Left kidney (tissue), 8 donors: ENCODE measurements at places on chromosomes 6 and 20. TPM values are rescaled to one million over a fixed set of nuclear protein-coding genes. Genes with fewer than 3 reads are reported as not detected.
A peak's percentile ranks its signal among the peaks of the same experiment; 100 is the strongest.

DNA sequence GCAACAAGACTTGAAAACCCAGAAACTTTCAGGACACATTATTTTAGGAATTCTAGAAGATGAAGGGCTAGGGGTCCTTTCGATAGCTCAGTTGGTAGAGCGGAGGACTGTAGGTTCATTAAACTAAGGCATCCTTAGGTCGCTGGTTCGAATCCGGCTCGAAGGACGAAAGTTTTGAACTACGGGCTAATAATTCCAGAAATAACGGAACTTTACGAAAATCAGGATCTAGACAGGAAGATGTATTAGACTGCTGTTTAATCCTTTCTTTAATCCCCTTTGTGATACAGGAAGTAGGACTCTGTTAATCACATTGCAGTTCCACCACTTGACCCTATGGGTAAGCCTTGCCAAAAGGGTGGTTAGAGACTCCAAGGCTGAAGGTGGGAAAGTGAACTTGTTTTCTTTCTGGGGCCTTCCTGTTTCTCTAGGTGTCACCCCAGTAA is 21.2 kb upstream of the ABT1 start:
- DNase-seq = no peak

- no peak for DNase-seq
Measured at GRCh38 chr6:40854592-40854991, 184.4 kb downstream of the UNC5CL start.

- DNase-seq = no peak
Measured at GRCh38 chr6:41801380-41801779, 13.9 kb downstream of the TOMM6 start.

Gene CDS2
- 35.9 TPM for polyA plus RNA-seq

DNA sequence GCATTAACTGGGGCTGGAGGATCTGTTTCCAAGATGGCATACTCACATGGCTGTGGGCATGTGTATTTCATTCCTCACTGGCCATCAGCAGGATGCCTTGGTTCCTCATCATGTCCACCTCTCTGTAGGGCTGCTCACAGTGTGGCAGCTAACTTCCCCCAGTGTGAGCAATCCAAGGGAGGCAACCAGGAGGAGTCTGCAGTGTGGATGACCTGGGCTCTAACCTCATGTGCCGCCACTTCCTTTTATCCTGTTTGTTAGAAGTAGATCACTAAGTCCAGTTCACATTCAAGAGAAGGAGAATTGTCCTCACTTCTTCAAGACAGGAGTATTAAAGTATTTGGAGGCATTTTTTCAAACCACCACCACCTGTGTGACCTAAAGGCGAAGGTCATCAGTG is 54.4 kb downstream of the MTHFD1L start:
- DNase-seq = no peak

DNA sequence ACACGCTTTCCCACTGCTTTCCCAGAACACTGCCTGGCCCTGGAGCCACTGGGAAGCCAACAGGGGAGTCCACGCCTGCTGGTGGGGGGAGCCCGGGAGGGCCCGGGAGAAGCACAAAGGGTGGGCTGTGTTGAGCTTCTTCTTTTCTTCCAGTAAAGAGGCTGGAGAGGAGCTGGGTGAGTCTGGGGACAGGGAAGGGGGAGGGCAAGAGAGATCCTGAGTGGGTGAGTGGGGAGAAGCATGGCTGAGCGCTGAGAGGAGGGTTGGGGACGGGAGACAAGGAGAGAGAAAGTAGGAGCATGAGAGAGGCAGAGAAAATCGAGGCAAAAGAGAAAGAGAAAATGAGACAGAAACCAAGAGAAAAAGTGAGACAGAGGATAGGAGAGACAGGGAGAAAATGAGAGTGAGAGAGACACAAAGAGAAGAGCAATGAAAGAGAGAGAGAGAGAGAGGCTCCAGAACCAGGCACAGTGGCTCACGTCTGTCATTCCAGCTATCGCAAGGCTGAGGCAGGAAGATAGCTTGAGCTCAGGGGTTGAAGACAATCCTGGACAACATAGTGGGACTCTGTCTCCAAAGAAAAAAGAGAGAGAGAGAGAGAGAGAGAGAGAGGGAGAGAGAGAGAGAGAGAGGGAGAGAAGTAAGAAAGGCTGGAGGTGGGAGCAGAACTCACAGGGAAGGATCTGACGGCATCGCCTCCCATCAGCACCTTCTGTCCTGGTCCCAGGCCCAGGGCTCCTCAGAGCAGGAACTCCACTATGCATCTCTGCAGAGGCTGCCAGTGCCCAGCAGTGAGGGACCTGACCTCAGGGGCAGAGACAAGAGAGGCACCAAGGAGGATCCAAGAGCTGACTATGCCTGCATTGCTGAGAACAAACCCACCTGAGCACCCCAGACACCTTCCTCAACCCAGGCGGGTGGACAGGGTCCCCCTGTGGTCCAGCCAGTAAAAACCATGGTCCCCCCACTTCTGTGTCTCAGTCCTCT is 2.0 kb downstream of the LST1 start:
- DNase-seq = no peak

Gene GPX5
- polyA plus RNA-seq = not detected

GRCh38 chr20:18001131-18001921 is 32.5 kb downstream of the MGME1 start:
- no peak for DNase-seq

Gene ZSCAN16
- polyA plus RNA-seq = 13.1 TPM

DNA sequence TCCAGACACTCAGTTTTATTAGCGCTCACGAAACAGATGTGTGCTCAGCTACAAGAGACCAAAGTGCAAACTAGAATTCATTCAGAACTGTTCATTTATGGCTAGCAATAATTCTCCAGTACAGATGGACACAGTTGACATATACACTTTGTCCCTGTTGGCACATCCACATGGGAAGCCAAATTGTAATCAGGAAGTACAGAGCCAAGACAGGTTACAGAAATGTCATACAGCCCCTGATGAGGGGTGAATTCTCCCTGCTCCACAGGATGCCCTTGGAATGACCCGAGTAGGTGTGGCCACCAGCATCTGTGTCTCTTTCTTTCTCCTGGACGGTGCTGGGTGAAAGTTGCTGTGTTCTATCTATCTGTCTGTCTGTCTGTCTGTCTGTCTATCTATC is 7.6 kb downstream of the DHX35 start:
- no peak for DNase-seq

Gene HAO1
- not detected for polyA plus RNA-seq

Gene TRIM15
- polyA plus RNA-seq = 0.08 TPM

Gene MOG
- polyA plus RNA-seq = not detected

GRCh38 chr6:88588938-88589337 is 374.5 kb downstream of the RNGTT start:
- no peak for DNase-seq

- DNase-seq = no peak
Measured at GRCh38 chr6:170260686-170261085, 30.2 kb downstream of the DLL1 start.

- DNase-seq = no peak
Measured at GRCh38 chr6:132763269-132763668, 5.6 kb upstream of the VNN2 start.

- no peak for DNase-seq
Measured at GRCh38 chr20:34075647-34076046, 36.4 kb downstream of the EIF2S2 start.

Gene FAM83C
- polyA plus RNA-seq = not detected

- no peak for DNase-seq
Measured at GRCh38 chr6:157592541-157592940, 211.6 kb downstream of the ZDHHC14 start.

- DNase-seq = no peak
Measured at GRCh38 chr20:2296524-2297356, 939 bp downstream of the TGM3 start.

DNA sequence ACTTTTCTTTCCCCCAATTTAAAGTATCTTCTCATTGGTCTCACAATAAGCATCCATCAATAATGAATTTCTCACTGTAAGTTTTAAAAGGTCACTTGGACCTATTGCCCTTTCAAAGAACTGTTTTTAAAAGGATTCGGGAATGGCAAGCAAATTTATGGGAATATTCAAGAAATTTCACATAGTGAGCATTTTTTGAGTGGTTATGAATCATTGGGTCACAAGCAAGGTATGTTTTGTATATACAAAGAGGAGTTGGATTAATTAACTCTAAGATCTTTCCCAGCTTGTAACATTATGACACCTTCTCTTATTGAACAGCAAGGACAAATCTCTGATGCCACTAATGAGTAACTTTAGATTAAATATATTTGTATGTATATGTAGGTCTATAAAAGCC is 165.0 kb downstream of the MOXD1 start:
- DNase-seq = no peak

Gene CNKSR3
- 58.4 TPM for polyA plus RNA-seq

DNA sequence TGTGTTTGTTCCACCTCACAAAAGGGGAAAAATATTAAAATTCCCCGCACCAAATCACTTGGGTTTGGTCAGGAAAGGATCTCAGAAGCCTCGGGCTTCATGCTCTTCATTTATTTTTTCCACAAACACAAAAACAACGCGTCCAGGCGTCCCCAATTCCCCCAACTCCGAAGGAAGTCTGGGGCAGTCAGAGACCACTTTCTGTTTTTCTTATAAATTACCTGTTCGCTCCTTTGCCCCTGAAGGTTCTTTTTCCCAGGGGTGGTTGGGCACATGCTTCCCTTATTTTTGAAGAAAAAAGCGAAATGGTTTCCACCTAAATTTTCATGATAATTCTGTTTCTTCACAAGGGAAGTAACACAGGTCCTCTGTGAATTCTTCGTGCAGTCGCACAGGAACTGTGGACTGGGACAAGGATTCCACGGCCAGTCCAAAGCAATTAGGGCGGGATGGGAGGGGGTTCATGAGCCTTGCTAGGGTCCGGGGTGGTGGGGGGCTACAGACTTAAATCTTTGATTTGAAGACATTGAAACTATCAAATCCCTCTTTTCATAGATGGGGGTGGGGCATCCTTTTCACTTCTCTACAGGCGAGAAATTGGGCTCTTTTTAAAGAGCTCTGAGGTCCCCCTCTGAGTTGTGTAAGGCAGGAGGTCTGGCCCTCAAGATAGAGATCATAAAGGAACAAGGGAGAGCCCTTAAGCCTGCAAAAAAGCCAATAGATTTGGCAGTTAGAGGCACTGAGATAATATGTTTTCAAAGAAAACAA is 30.5 kb upstream of the HFE start:
- DNase-seq = peak; percentile 57

- DNase-seq = no peak
Measured at GRCh38 chr6:7976485-7977056, 66.0 kb upstream of the TXNDC5 start.

GRCh38 chr6:157570104-157570503 is 189.1 kb downstream of the ZDHHC14 start:
- DNase-seq = no peak

DNA sequence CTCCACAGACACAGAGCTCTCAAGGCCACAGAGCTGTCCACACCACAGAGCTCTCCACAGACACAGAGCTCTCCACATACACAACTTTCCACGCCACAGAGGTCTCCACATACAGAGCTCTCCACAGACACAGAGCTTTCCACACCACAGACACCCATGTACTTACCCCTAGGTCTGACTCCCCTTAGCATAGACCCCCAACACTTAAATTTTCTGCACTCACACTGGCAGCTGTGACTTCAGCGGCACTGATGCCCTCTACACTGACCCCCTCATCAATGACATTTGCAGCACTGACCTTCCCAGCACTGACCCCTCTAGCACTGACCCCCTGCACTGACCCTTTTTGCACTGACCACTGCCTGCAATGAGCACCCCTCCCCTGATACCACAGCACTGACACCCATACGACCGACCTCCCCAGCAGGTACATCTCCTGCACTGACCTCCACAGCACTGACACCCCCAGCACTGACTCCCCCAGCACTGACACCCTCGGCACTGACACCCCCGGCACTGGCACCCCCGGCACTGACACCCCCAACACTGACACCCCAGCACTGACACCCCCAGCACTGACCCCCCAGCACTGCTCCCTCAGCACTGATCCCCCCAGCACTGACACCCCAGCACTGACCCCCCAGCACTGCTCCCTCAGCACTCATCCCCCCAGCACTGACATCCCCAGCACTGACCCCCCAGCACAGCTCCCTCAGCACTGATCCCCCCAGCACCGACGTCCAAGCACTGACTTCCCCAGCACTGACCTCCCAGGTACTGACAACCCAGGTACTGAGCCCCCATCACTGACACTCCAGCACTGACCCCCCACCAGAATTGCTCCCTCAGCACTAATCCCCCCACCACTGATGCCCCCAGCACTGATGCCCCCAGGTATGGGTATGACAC is 56.5 kb downstream of the ERMARD start:
- DNase-seq = no peak

Gene CAGE1
- polyA plus RNA-seq = 0.38 TPM

GRCh38 chr6:103198386-103198785 is 1661.3 kb downstream of the HACE1 start:
- no peak for DNase-seq

DNA sequence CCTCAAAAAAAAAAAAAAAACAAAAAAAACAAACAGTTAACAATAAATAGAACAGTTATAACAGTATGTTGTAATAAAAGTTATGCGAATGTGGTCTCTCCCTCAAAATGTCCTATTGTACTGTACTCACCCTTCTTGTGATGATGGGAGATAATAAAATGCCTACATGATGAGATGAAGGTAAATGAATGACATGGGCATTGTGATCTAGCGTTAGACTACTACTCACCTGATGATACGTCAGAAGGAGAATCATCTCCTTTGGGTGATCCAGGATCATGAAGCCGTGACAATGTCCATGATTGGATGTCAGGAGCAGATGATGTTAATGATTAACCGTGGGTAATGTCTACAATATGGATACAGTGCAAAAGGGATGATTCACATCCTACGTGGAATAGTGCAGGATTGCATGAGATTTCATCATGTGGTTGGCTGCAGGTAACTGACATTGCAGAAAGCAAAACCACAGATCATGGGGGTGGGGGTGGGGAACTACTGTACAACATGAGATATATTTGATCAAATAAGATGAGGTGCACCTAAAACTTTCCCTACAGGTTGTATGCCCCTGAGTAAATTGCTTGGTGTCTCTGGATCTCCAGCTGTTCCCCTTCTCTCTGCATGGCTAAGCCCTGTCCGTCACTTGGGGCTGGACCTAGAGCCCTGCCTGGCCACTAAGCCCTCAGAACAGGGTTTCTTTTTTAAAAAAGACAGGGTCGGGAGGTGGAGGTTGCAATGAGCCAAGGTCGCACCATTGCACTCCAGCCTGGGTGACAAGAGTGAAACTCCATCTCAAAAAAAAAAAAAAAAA is 6.2 kb upstream of the RBCK1 start:
- DNase-seq = no peak

GRCh38 chr20:63402181-63402859 is 41.2 kb upstream of the CHRNA4 start:
- DNase-seq = no peak

- no peak for DNase-seq
Measured at GRCh38 chr6:34225551-34225950, 11.1 kb upstream of the HMGA1 start.
